ENCODE measurements at places on chromosomes 2 and 18.

GRCh38 chr2:129331638-129332037 is 647.8 kb upstream of the RAB6C start:
- DNase-seq: no peak

DNA sequence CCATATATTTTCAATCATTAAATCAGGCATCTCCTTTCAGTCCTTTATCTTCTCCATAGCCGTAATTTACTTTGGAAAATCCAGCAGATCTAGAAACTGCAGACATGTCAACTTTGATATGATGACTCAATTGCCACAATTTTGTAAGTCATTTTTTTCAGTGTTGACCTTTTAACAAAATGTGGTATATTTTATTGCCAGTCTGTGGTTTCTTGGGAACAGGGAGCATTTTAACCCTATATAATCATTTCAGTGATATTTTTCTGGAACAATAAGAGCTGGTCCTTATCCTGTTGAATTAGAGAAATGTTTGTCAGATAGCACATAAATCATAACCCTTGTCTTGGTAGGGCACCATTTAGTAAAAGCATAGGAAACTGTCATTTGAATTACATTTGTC is 90.9 kb upstream of the UBXN4 start:
- DNase-seq: no peak

GRCh38 chr2:56009758-56010458 is 86.3 kb upstream of the EFEMP1 start:
- no peak for DNase-seq

GRCh38 chr2:10762651-10763460 is 41.4 kb downstream of the ATP6V1C2 start:
- DNase-seq: peak; percentile 27

DNA sequence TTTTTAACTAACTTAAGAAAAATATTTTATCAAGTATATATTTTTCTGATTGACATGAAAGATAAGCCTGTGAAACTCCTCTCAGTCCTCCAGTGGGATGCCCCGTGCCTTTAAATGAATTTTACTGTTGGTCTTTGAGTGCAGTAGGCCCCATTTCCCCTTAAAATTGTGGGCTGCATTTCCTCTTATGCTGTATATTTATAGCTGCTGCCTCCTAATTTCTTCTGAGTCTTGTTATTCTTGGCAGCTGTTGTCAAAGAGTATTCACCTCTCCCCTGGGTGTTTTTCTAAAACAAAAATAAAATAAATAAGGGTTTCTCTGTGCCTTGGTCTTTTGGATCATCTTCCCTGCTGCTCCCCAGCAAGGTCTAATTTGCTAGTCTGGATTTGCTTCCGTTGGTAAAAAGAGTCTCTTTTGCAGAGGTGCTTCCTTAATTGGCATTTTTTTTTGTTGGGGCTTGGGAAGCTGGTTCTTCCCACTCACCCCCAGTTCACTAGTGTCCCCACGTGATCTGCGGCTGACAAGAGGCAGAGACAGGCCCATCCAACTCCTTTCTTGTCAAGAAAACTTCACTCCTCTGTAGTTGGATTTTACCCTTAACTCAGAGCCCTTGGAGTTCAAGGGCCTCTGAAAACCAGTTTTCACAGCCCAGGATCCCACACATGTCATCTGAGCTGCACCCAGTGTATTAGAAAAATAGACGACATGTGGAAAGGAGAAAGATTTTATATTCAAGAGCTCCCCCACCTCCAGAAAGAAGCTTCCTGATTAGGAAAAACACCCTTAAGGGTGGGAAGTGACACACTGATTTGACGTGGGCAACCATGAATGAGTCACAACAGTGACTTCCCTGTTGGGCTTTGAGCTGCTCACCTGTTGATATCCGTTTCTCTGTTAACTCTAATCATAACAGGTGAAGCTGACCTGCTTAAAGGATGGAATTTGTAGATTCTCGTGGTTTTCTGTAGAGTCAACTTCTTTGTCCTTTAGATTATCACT is 431.5 kb downstream of the DCDC2C start:
- no peak for DNase-seq

DNA sequence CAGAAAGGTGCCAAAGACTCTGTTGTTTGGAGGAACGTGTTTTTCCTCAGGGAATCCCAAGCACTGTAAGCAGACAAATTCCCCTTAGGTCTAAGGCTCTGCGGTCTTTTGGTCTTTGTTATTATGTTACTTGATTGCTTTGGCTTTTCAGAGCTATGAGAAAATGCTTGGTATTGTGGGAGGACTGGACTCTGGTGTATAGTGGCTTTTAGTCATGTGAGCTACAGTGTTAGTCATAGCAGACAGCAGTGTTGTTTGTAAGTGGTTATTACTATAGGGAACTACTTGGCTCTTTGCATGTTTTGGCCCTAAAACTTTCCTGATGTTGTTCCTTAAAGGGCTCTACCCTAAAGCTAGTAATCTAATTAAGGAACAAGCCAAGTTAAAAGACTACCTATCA is 956.2 kb upstream of the LRATD1 start:
- no peak for DNase-seq

DNA sequence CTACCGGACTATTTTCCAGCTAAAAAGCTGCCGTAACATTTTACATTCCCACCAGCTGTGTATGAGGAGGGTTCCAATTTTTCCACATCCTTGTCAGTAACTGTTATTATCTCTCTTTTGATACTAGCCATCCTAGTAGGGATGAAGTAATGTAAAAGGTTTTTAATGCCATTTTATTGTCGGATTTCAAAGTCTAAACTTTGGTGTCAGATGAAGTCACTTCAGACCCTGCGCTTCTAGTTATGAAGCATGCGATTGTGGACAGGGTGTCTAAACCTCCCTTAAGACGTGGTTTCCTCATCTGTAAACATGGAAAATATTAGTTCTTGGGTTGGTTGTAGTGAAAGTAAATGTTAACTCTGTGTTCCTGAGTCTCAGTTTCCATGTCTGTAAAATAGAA is 4.7 kb downstream of the DGKD start:
- no peak for DNase-seq

DNA sequence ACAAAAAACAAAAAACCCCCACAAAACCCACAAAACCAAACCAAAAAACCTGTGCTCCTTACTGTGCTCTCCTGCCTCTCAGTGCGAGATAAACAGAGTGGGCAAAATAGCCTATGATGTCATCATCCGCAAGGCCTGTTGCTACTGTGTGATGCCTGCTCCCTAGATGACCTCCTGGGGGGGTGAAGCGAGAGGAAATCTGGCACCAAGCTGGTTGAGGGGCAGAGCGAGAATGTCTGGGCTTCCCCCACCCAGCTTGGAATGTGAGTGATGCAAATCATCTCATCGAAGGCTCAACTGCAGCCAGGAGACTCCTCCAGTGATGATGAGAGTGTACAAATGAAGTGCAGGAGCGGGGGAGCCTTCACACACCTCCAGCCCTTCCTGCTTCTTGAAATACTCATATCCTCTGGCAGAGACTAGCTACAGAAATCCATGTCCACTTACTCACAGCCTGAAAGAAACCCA is 57.7 kb upstream of the MAP4K3 start:
- DNase-seq: no peak

- DNase-seq: no peak
Observed at GRCh38 chr18:901761-902160, 2.9 kb upstream of the ADCYAP1 start.

DNA sequence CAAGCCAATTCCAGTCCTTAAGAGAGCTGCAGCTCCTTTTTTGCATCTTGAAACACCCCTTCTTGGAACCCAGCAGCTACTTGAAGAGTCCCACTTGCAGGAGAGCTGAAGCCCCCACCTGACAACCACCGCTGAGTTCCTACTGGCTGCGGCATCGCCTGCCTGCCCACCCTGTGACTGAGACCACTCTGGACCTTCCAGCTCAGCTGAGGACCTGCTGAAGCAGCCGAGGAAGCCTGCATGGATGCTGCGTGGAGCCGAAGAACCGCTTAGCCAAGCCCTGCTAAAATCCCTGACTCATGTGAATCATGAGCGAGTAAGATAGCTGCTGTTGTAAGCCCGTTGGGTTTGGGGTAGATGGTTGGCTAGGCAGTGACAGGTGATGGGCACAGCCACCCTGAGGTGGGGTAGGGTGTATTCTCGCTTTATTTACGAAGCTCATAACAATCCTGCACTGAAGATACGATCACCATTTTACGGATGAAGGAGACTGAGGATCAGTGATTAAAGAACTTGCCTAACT is 78.4 kb downstream of the INHBB start:
- DNase-seq: no peak

DNA sequence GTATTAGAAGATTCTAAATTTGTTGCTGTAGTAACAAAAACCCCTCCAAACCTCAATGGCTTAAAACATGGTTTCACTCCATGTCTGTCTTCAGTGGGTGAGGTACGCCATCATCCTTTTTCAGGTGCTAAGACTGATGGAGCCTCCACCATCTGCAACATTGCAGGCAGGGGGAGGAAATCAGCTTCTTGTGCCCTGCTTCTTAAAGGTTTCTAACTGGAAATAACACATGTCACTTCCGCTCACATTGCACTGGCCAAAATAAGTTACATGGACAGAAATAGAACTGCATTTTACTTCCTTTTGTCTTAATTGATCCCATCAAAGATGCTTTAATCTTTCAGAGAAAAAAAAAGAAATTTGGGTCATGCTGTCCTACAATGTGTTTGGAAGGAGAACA is 94.1 kb downstream of the GALNT3 start:
- DNase-seq: no peak

DNA sequence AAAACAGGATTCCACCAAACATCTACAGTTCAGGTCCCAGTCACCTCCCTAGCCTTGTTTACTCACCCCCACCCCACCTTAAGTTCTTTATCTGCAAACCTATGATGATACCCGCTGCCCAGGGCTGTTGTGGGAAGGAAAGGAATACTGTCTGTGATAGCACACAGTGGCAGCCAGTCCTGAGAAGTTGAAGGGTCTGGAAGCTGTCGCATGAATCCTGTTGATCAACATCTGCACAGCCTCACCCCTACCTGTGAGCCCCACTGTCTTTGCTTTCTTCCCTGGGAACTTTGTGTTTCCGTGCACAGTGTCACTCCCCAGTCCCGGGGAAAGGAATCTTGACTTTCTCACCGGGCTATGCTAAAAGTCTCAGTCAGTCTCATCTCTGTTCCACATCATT is 160.7 kb upstream of the EPAS1 start:
- no peak for DNase-seq

DNA sequence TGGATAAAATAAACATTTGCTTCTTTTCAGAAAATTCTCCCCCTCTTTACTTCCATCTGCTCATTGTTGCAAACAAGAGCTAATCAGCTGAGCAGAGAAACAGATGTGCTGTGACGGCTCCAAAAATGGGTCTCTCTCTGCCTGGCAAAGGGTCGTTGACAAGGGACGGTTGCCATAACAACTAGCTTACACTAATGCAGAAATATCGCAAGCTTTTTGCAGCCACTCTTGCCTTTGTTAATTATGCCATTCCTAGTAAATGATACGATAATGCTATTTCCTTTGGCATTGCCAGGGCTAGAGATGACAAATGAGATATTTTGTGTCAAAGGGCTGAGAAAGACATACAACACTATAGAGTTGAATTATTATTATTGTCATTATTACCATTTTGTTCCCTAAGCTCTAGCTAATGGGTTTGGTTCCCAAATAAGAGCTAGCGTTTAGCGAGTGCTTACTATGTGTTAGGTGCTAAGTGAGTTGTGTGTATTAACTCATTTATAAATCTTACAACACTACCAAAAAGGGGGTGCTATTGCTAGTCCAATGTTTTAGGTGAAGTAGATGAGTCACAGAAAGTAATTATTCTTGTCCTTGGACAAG is 46.8 kb downstream of the MYO3B start:
- DNase-seq: no peak

GRCh38 chr18:58670404-58671110 is 708 bp upstream of the MALT1 start:
- DNase-seq: no peak

GRCh38 chr18:41436772-41437171 is 518.3 kb upstream of the PIK3C3 start:
- DNase-seq: no peak

GRCh38 chr2:85717308-85718008 is 23.3 kb downstream of the GNLY start:
- no peak for DNase-seq

DNA sequence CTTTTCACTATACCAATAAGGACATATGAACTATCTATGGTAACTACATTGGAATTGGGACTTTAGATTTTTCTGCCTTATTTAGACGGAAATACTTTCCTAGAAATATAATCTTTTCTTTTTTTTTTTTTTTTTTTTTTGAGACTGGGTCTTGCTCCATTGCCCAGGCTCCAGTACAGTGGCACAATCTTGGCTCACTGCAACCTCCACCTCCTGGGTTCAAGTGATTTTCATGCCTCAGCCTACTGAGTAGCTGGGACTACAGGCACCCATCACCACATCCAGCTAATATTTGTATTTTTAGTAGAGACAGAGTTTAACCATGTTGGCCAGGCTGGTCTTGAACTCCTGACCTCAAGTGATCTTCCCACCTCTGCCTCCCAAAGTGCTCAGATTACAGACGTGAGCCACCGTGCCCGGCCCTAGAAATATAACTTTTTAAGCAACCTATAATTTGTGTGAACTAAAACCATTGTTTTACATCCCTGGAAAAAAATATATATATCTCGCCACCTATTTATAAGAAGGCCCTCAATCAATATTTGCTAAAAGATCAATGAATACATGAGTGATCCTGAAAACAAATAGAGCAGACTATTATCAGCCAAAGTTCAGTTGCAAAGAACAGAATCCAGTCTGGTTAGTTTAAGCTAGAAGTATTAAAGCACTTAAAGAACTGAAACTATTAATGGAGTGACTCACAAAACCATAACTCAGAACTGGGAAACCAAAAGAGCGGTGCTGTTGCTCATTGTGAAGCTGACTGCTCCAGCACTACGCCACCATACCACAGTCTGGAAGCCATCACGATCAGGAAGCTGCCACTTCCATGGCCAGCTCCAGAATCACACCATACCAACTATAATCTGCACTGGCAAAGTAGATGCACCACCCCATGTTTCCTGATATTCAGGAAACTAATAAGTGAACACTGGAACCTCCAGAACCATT is 8.4 kb upstream of the HNRNPLL start:
- no peak for DNase-seq

DNA sequence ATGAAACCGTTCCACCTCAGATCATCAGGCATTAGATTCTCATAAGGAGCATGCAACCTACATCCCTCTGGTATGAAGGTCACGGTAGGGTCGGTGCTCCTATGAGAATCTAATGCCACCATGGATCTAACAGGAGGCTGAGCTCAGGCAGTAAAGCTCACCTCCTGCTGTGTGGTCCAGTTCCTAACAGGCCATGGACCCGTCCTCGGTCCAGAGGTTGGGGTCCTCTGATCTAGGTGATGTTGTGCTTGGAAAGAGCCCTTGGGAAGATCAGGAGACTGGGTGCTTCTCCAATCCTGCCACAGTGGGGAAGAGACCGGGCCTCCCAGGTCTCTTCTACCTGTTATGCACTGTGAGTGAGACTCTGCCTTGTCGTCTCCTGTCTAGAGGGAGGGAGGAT is 104.6 kb downstream of the ACKR3 start:
- DNase-seq: no peak

DNA sequence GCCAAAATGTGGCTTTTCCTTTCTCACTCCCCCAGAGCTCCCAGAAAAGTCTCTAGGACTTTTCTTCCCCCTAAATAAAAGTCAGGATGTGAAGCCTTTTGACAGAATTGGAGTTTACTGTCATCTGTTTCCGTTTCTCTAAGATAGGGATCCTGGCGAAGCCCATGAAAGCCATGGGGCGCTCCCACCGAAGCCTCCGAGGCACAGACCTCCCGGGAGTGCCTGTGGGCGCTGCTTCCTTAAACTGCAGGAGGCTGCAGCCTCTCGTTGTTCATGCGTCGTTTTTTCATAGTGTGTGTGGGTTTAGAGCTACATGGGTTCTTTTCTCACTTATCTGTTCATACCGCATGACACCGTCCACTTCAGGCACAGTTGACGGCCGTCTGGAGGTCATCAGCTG is 56.8 kb downstream of the ASAP2 start:
- DNase-seq: no peak

GRCh38 chr2:145593991-145594614 is 1074.2 kb upstream of the ZEB2 start:
- no peak for DNase-seq
